Stimulated activated CD4-positive, alpha-beta T cell treated with anti-CD3 and anti-CD28 coated beads, Interleukin-15, amount 100 ng/mL, for 1 hour (primary cell): ENCODE measurements at places on chromosomes 7 and 10.
A peak's percentile ranks its signal among the peaks of the same experiment; 100 is the strongest.

DNA sequence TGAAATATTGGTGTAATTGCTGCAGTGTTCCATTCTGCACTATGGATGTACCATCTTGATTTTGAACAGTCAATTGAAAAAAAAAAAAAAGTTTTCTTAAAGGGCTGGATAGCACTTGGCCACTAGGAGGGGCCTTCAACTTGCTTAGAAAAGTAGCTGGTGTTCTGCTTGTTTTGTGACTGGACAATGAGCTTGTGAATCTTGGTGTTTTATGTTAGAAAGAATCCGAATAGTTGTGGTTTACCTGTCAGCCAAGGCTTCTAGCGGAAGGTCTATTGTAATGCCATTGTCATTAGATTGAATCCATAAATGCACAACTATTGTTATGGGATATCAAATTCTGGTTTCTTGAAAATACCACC lies 77.1 kb downstream of the BMPER start:
- no peak for DNase-seq

DNA sequence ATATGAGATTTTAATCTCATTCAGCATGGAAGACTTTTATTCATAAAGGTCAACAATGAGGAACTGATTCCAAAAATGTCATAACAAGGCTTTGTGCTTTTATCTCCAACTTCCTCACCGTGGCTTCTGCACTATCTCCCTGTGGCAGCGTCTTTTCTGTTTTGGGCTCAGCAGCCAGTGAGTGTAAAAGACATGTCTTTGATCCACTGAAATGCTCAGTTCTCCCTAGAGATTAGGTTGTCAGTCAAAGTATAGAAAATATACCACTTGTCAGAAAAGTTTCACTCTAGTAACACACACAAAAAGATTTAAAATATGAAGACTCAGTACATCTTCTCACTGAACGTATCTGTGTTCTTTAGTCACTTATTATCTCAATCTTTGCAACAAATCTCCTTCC lies 901.8 kb upstream of the ZWINT start:
- no peak for DNase-seq

DNA sequence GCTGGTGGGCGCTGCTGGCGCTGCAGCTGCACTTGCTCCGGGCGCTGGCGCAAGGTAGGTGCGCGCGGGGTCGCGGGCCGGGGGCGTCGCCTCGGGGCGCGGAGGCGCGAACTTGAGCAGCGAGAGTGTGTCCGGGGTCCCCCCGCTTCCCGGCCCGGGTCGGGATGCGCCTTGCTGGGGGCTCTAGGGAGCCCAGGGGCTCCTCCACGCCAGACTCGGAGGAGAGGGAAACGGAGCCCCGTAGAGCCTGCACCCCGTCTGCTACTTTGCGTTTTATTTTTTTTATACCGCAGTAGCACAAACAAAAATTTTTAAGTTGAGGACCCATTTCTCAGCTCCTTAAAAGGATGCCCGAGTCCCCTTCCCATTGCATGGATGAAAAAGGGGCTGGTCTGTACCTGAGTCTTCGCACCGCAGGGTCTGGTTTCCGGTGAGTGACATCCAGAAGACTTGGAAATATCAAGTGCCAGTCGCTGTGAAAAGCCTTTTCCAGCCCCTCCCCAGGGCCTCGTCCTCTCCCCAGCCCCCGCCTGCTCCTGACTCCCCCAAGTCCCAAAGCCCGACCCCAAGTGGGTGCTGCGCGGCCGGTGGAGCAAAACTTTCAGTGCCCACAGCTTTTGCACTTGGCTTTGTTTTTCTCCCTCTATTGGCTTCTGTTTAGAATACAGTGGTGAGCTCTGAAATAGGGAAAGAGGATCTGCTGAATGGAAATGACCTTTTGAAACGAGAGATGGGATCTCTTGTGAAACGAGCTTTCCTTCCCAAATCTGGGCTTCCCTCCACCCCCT lies 973 bp downstream of the SDK1 start:
- no peak for DNase-seq

DNA sequence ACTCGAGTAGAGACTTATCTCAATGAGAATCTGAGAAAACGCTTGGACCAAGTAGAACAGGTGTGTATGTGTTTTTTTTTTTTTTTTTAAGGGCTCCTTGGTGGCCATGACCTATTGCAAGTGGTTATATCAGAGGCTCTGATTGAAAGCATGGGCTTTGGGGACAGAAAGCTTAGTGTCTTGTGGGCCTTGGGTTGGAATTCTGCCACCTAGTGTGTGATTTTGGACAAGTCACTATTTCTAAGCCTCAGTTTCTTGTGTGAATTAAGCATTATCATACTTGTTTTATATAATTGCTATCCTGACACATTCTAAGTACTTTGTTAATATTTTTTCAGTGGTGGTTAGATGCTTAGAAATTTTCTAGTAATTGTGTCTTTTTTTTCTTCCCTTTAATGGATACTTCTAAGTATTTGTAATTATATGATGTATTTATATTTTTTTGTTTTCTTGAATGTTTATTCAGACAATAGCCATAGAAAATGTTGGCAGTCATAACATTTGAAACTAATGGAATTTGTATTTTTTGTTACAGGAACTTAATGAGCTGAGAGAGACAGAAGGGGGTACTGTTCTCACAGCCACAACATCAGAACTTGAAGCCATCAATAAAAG lies 33.1 kb downstream of the SMC3 start:
- no peak for DNase-seq

DNA sequence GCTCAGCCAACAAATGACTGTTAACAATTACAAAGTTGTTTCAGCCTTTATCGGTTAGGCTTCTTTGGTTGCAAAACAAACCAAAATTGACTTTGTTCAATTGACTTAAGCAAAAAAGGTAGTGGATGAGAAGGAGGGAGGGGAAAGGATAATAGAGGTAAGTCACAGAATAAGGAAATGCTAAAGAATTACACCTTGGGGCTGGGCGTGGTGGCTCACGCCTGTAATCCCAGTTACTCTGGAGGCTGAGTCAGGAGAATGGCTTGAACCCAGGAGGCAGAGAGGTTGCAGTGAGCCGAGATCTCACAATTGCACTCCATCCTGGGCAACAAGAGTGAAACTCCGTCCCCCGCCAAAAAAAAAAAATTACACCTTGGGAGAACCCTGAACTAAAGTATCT lies 41.4 kb downstream of the AHCYL2 start:
- no peak for DNase-seq

DNA sequence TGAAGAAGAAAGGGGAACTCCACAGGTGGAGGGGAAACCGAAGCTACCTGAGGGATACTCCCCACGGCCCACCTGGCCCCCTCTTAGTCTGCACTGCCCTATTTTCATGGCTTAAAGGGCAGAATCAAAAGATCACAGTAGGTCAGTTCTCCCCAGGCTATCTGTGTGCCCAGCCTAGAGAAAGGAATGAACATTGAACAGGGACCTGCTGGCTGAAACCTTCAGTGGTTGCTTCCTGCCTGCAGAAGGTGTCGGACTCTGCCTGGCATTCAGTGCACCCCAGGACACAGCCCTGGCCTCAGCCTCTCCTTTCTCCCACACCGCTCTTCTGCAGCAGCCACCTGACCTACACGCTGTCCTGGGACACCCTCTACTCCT lies 74.5 kb downstream of the PRKAG2 start:
- DNase-seq, result no peak

DNA sequence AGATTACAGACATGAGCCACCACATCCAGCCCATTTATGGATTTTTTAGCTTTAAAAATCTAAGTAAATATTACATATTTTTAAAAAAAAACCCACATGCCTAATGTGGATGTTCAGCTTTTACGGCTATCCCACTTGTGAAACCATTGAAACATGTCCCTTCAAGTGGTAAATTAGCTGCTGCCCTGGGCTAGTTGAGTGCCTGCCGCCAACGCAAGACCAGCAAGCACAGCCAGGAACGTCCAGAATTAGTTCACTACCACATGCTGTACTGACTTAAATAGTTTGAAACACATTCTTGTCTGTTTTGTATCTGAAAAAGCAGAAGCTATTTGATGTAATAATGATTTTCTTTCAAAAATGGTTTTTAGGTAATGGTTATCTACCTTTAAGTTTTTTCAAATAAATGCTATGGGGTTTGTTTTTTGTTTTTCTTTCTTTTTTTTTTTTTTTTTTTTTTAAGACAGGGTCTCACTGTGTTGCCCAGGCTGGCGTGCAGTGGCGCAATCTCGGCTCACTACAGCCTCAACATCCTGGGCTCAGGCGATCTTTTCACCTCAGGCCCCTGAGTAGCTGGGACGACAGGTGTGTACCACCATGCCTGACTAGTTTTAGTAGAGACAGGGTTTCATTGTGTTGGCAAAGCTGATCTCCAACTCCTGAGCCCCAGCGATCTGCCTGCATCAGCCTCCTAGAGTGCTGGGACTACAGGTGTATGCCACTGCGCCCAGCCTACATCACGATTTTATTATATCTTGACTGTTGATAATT lies 57.0 kb downstream of the KLRG2 start:
- no peak for DNase-seq

DNA sequence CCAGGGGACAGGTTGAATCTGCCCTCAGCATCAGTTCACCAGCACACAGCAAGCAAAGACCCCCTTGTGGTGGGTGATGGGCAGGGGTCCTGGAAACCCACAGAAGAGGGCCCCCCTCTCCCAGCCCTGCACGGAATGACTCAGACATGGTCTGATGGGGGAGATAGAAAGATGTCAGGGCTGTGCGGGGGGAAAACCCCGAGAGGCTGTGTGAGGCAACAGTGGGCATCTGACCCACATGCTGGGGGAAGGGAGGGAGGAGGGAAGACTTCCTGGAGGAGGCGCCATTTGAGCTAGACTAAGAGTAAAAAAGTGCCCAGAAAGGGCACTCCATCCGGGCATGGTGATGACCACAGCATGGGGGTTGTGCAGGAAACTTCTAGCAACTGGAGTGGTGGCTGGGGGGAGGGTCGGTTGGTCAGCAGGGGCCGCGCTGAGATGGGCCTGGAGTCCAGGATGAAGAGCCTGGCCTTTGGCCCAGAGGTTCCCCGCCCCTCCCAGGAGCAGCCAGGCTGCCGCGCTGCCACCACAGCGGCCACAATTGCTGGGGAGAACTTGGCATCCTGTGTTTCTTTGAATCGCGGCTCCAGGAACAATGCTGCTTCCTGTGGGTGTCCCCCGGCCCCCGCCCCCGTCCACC lies 2.5 kb downstream of the LFNG start:
- DNase-seq, result peak; percentile 48

DNA sequence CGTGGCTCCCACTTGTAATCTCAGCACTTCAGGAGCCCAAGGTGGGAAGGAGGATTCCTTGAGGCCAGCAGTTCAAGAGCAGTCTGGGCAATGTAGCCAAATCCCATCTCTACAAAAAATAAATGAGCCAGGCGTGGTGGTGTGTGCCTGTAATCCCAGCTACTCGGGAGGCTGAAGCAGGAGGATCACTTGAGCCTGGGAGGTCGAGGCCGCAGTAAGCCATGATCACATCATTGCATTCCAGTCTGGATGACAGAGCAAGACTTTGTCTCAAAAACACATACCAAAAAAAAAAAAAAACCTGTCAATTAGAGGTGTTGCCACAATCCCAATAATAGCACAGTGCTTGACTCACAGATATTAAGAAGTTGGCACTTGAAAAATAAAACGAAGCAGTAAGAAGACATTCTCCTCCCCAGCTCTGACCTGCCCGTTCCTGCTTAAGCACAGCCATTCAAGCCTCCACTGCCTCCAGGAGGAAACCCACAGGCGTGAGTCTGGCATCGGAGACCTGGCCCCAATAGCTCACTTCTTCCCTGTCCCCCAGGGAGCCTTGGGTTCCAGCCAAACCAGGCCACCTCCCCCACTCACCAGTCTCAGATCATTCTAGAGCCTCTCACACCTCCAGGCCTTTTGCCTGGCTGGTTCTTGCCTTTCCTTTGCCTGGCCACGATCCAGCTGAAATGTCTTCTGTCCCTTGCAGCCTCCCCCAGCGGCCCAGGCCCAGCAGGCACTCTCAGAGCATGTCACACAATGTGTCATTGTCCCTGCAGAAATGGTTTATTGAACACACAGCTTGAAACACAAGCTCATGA lies 45.3 kb upstream of the GTF2I start:
- no peak for DNase-seq

GRCh38 chr7:28203508-28204240 lies 23.1 kb upstream of the JAZF1 start:
- no peak for DNase-seq

DNA sequence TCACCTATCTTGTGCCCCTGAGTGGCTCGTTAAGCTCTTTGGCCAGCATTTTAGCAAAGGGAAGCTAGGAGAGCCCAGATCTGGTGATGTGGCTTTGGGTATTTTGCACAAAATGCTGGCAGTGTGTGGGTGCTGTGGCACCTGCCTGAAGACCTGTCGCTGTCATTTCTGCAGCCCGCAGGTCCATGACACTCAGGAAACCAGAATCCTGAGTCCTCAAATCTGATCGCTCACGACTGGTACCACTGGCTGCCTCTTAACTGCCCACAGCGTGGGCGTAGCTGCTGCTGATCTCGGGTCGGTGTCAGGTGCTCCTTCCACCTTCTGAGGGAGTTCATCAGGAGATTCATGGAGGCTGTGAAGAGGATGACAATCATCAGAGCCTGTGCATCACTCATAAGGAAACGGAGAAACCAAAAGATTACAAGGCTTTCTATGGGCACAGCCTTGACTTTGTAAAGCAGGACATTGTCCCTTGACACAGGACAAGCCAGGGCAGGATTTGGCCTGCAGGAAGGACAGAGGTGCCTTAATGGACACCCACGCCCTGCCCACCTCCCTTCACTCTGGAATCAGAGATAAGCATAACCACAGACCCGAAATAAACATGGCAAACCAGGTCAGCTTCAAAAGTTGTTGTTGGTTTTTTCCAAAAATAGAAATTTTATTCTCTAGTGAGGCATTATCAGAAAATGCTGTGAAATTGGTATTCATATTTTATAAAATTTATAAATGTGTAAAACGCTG lies 71.0 kb upstream of the STK17A start:
- DNase-seq, result no peak

DNA sequence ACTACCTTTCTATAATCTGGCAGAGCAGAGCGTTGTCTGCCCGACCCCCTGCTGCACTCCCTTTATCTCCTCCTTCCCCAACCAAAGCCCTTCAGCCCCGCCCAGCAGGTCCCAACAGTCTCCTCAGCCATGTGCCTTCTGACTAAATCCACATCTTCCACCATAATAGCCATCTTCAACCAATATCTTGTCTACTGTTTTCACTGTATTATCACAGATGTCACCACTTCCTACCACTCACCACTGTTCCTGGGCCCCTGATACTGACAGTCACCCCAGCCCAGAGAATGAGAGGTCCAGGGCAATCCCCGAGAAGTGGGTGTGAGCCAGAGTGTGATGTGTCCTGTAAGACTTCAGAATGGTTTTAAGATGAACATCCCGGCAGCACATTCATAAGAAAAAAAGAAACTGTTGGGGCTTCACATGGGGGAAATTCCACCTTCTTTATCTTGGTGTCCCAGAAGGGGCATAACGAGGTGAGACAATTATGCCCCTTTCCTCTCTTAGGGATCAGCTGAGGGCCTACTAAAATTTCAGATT lies 25.3 kb downstream of the CCDC6 start:
- DNase-seq, result no peak

DNA sequence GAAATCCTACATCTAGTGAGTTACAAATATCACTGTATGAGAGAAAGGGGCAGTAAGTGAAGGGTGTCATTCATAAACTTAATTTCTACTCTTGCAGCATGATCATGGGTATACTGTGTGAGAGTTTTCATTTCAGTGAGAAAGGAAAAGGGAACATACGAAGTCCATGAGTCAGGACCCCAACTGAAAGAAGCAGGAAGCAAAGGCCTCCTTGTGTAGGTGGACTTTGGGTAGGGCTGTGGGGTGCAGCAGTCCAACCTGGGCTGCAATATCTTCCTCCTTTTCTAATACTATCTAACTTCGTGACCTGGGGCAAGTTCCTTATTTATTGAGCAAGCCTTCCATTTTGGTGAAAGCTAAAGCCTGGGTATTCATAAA lies 248.2 kb upstream of the TCF7L2 start:
- no peak for DNase-seq
